Bronchial epithelial cell (primary cell): ENCODE measurements at places on chromosomes 5 and 9.

DNA sequence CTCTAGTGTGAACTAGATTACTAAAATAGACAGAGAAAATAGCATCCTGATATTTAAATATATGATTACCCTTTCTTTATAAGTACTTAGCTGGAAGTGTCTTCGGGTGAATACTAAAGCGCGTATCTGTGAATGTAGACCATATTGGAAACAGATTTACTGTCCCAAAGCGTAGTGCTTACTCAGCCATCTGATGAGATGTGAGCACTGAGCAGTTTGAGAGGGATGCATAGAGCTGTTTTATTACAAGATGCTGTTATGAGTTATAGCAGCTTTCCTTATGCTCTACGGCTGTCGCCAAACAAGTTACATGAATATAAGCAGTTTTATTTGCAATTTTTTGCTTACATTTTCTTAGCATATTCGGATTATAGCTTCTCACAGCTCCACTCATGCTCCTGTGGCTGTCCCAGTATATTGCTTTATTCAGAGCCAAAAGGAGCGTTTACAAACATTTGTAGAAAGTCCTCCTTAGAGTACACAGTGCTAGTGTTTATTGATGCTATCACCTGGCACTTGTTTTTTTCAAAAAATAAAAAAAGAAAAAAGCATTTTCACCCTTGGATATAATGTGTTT is 981.4 kb upstream of the WWC1 start:
- DNase-seq: no peak

- peak; percentile 68 for DNase-seq
These were observed 10.9 kb downstream of the ACTL7B start for GRCh38 chr9:108844856-108845255.

GRCh38 chr5:167851416-167851815 is 440.0 kb upstream of the WWC1 start:
- DNase-seq: no peak

GRCh38 chr9:129332581-129332980 is 154.5 kb upstream of the IER5L start:
- no peak for DNase-seq

GRCh38 chr9:14616188-14616982 is 76.8 kb downstream of the ZDHHC21 start:
- DNase-seq: peak; percentile 65

DNA sequence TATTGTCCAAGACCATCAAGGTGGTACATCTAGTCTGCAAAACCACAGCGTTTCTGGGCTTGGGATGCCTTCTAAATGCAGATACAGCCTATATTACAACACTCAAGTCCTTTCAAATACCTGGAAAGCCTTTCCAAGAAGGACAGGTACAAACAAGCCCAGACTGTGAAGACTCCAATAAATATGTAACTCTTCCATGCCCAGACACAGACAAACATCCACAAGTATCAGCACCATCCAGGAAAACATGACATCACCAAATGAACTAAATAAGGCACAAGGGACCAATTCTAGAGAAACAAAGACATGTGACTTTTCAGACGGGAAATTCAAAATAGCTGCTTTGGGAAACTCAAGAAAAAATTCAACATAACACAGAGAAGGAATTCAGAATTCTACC is 152.7 kb upstream of the POC5 start:
- peak; percentile 94 for DNase-seq
